Skeletal muscle cell (primary cell): ENCODE measurements at places on chromosomes 5 and 9.
A peak's percentile ranks its signal among the peaks of the same experiment; 100 is the strongest.

- no peak for DNase-seq
Observed at GRCh38 chr5:16179936-16180788, 571 bp upstream of the MARCHF11 start.

DNA sequence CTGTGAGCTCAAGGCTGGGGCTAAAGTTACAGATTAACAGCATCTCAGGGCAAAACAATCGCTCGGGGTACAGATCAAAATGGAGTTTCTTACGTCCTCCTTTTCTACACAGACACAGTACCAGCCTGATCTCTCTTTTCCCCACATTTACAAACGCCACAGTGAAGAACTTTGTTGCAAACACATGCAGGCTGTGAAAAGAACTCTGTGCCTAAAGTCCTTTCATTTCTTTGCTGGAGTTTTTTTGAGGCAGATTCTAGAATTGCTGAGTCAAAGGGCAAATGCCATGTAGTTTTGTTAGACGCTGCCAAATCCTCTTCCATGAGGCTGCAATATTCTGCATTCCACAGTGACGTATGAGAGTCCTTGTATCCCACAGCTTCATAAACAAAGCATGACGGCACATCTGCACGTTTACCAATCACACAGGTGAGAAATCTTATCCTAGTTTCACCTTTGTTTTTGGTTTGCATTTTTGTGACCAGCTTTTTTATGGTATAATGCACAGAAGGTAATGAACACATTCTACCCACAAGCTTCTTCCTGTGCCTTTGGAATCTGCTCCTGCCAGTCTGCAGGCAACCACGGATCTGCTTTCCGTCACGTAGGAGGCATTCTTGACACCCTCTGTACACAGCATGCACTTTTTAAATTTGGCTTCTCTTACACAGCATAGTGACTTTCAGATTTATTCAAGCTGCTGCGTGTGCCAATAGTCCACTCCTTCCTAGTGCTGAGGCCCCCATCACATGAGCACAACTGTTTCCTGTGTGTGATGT lies 44.6 kb upstream of the LPCAT1 start:
- DNase-seq: peak; percentile 82

GRCh38 chr5:9428272-9428671 lies 117.6 kb downstream of the SEMA5A start:
- DNase-seq: no peak

DNA sequence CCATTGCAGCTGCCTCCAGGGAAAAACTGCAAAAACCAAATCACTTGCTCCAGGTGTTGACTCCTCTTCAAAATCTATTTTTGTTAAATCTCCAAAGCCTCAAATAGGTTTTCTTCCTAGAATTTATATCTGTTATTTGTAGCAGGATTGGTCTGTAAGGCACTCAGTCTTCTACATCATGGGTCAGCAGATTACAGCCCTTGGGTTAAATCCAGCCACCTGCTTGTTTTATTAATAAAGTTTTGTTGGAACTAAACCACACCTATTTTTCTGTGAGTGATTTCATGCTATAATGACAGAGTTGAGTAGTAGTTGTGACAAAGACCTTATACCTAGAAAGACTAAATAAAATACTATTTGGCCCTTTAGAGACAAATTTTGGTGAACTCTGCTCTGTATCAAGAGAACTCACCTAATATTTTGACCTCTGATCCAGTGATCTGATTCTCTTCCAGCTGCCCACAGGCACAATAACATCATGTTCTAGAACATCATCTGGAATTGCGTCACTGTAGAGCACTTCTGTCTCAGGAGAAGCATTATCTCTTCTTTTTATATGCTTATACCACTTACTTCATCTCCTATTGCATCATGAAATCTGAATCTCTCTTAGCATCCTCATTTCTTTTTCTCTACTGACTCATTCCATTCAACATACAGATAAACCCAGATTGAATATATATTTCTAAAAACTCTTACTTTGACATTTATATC lies 130.1 kb downstream of the RPS23 start:
- DNase-seq: peak; percentile 93

DNA sequence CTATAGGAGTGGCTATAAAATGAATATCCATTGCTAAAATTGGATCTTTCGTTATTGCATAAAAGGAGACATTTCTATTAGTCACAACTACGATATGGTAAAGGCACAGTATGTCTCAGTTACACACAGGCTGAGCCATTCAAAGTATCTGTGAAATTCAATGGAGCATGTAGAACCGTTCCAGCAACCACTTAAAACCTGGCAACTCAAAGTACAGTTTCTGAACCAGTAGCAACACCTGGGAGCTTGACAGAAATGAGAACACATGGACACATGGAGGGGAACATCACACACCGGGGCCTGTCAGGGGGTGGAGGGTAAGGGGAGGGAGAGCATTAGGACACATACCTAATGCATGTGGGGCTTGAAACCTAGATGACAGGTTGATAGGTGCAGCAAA lies 15.4 kb downstream of the POC5 start:
- DNase-seq: no peak

GRCh38 chr9:93731963-93732362 lies 155.6 kb downstream of the PHF2 start:
- no peak for DNase-seq

GRCh38 chr9:115758441-115758840 lies 395.1 kb upstream of the PAPPA start:
- DNase-seq: no peak

DNA sequence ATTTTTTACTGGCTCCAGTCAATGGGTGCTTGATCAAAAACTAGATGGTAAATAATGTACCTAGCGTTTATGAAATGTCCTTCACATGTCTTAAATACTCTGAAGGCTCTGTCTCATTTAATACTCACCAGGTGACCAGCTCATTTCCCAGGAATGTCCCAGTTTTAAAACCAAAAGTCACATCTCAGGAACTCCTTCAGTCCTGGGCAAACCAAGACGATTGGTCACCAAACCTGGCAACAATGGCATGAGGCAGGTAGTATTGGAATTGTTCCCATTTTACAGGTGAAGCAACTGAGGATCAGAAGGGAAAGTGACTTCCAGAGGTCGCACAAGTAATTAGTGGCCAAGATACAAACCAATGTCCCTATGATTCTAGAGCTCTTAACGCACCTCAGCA lies 27.7 kb downstream of the SMIM23 start:
- no peak for DNase-seq

DNA sequence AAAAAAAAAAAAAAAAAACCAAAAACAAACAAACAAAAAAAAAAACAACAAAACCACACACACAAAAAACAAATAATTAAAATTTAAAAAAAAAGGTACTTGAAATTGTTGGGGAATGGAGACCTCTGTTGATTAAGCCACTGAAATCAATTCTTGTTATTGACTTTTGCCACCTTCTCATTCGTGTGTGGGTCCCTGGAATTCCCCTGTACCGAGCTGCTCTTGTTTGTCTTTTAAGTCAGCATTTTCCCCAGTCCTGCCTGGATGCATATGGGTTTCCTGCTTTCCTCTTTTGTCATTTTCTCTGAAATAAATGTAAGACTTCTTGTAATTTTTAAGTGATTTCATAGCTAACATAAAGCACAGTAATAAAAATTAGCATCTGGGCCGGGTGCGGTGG lies 45.5 kb downstream of the GPBP1 start:
- no peak for DNase-seq

- no peak for DNase-seq
Observed at GRCh38 chr5:132427281-132428146, 58.0 kb downstream of the SLC22A5 start.

GRCh38 chr5:68440245-68440644 lies 224.7 kb downstream of the PIK3R1 start:
- DNase-seq: no peak

GRCh38 chr5:178116143-178116885 lies 3.0 kb downstream of the N4BP3 start:
- no peak for DNase-seq

DNA sequence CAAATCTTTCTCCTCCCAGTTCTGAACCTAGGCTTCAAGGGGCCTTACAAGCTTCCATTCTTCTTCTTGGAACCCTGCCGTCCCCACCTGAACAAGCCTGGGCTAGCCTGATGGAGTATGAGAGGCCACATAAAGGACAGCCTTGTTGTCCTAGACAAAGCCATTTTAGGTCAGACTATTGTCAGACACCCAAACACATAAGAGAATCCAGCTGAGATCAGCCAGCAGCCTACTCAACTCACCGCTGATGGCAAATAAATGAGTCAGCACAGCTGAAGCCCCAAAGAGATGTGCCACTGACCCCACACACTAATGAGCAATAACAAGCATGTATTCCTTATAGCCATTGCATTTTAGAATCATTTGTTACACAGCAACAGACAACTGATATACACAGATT lies 33.8 kb downstream of the SVEP1 start:
- no peak for DNase-seq

- DNase-seq: no peak
Observed at GRCh38 chr9:91156451-91157234, 205.1 kb downstream of the AUH start.

GRCh38 chr5:147956064-147956841 lies 49.9 kb upstream of the C5orf46 start:
- DNase-seq: no peak

- DNase-seq: no peak
Observed at GRCh38 chr5:71703941-71704340, 15.1 kb upstream of the CARTPT start.

DNA sequence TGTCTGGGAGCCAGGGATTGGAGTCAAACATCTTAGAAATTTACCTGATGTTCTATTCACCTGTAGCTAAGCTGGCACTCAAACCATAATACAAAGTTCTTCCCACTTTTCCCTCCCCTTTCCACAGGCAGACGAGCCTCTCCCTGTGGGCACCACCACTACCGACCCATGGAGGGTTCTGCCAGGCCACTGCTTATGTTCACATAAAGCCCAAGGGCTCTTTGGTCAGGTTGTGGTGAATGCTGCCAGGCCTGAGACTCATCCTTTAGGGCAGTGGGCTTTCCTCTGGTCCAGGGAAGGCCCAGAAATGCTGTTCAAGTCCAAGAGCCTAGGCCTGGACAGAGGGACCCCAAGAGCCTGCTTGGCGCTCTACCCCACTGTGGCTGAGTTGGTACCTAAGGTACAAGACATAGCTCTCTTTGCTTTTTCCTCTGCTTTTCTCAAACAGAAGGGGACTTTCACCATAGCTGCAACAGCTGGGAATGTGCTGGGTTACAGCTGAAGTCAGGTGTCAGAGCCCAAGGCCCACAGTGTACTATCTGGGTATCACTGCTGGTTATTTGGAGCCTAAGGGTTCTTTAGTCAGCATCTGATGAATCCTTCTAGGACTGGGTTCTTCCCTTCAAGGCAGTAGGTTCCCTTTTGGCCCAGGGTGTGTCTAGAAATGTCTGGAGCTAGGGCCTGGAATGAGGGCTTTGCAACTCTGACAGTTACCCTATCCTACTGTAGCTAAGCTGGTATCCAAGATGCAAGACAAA lies 620.1 kb downstream of the TLE1 start:
- DNase-seq: no peak

DNA sequence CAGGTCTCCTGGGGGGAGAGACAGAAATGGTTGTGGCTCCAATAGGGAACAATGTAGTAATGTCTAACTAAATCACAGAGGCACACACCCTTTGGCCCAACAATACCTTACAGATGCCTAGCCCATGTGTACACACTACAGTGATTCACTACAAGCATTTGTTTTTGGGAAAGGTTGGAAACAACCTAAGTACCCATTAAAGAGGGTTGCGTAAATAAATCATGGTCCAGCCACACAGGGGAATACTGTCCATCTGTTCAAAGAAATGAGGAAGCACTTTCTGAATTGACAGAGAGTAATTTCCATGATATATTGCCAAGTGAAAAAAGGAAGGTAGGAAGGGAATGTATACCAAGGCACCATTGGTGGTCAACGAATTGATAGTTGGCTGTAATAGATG lies 22.0 kb upstream of the GTF3C5 start:
- DNase-seq: no peak

- no peak for DNase-seq
Observed at GRCh38 chr5:63022403-63022802, 443.8 kb downstream of the LRRC70 start.

- DNase-seq: no peak
Observed at GRCh38 chr9:126556560-126557250, 57.0 kb upstream of the LMX1B start.

DNA sequence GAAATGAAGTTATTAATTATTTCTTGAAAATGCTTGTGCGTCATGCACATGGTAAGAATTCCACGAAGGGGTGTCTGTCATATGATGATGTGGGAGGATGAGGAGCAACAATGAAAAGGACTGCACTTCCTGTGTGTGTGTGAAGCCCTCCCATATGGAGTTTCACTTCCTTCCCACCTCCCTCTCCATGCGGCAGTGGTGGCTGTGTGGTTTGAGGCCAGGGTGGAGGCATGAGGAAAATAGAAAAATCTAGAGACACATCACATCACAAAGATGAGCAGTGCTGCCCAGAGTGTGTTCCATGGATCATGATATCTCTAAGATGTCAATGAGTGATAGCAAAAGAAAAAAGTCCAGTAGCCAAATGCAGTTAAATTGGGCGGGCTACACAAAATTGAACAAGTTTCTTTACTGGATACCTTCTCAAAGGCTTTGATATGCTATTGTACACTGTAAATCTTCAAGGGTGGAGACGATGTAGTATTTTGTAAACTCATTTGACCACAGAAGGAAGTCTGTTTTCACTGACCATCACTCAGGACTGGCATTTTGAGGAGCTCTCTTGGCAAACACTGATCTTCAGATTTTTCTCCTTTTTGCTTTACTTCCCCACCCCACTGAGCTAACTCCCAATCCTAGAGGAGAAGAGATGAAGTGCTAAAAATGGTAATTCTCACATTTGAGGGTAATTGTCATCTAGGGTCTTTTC lies 55.7 kb upstream of the EQTN start:
- no peak for DNase-seq

GRCh38 chr9:129206905-129207304 lies 28.8 kb upstream of the IER5L start:
- DNase-seq: no peak

DNA sequence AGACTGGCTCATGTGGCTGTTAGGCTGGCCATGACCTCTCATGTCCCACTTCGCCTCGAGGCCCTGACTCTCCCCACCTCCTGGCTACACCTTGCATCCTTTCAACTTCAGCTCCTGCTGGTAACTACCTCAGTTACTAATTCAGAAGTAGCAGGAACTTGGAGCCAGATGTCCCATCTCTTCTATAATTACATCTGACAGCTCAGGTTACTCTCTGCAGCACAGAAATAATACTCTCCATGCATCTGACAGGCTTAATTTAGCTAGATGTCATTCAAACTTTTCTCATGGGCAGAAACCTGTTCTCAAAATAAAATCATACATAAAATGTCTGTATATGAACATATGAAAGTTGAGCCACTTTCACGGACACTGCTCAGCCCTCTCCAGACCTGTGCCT lies 92.2 kb upstream of the IL33 start:
- no peak for DNase-seq
